Activated CD4-positive, alpha-beta memory T cell treated with anti-CD3 and anti-CD28 coated beads, Interleukin-2, amount 10 ng/mL, durations not matched to agents 7 days and 5 days (primary cell): ENCODE measurements at places on chromosomes 5 and 9.

DNA sequence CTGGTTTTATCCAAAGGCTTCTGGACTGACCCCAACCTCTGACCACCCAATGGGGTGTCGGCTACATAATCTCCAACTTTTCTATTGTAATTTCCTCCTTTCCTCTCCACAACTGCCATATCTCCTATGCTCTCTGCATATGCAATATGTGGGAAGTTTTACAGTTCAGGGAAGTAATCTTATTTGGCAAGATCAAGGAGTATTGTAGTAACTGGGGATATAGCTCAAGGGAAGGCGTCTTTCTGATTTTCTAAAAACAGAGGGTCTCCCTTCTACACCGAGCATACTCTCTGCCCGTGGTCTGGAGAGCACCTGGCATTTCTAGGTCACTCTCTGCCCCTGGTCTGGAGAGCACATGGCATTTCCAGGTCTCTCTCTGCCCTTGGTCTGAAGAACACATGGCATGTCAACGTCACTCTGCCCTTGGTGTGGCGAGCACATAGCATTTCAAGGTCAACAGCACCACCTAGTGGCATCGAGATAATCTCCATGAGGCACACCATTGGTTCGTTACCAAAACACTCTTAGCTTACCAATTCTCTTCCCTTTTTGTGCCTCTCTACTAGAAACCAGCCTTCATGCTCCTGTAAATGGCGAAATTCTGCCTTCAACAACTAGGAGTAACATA is 616.4 kb upstream of the NUDT12 start:
- no peak for DNase-seq

DNA sequence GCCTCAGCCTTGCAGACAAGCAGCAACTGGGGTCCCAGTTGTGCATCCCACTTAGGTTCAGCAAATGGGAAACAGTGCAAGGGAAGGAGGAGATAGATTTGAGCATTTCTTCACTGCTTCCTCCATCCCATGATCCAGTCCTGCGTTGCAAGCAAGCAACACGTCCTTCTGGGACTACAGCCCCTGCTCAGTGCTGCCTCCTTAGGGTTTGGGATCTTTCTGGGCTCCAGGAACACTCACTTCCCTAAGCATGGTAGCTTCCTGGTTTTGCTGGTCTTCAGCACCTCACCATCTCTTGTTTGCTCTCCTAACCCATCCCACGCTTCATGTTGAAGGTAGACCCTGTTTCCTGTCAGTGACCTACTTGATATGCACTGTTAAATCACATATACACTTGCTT is 444.7 kb downstream of the MED10 start:
- DNase-seq: no peak

DNA sequence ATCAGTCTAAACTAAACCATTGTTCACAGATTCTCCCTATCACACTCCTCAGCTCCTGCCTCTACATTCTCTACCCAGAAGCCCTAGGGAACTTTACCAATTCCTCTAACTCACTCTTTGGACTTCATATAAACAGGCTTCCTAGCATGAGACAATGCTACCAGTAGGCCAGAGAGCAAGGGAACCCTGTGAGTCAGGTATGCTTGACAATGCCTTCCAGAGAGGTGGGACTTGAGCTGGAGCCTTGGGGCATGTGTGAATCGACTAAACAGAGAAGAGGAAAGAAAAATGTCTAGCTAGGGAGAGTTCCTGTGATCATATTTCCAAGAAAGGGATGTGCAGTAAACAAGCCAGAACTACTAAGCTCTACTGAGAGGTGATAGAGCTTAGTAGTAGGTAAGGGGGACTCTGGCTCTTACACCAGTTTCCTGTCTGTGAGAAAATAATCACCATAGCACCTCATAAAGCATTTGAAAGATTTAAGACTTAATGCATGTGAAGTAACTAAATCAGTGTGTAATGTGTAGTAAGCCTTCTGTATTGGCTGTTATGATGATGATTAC is 6.4 kb upstream of the RFK start:
- DNase-seq: no peak

DNA sequence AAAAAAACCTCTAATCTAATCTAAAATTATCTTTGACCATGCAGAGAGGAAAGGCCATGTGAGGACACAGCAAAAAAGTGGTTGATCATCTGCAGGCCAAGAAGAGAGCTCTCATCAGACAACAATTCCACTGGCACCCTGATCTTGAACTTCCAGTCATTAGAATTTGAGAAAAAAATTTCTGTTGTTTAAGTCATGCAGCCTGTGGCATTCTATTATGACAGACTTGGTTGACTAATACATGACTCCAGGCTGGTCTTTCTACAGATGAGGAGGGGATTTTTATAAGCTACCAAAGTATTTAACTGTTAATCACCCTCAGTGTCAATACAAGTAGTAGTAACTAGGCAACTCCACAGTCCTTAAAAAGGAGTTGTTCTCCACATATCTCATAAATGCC is 358.5 kb upstream of the RGMB start:
- no peak for DNase-seq

GRCh38 chr5:91283326-91283725 is 99.8 kb downstream of the ARRDC3 start:
- DNase-seq: no peak

GRCh38 chr9:13431222-13431536 is 151.7 kb upstream of the MPDZ start:
- no peak for DNase-seq

DNA sequence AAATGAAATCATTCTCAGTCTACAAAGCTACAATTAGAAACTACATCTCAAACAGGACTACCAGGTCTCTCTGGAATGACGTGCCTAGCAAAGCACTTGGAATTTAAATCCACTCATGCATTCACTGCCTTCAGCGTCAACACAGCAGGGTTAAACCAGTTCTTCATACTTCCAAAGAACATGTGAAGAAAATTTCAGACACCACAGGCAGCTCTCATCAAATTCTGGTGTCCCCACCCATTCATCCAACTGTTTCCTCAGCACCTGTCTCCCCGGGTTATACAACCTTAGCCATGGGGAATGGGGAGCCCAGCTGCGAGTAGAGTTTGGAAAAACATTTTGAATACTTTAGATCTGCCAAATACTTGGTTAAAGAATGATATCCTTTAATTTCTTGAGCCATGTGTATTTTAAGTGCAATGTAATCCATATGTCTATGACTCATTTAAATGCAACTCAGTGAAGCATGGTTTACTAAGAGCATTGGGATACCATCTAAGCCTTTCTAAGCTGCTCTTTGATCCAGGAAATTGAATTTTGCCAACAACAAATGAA is 17.5 kb downstream of the ADAM19 start:
- no peak for DNase-seq

- peak; percentile 84 for DNase-seq
Measured at GRCh38 chr9:93962561-93963440, 7.6 kb upstream of the BARX1 start.

GRCh38 chr9:128528445-128529160 is 23.8 kb upstream of the SPTAN1 start:
- no peak for DNase-seq

GRCh38 chr5:14655146-14655741 is 9.3 kb upstream of the OTULIN start:
- no peak for DNase-seq

DNA sequence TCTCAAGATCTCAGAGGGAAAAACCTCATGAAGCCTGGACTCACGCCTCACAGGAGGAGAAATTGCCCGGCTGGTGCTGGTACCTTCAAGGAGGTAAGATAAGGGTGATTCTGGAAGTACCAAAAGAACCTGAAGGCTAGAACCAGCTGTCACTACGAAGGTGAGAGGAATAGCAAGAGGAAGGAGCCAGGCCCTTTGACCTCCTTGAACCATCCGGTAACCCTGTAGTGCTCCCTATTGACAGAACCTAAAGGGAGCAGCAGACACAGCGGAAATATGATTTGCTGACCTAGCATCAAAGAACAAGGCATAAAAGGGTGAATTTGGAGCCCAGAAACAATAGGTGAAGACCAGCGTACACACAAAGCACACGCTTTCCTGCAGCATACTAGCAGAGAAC is 92.2 kb downstream of the DOCK8 start:
- DNase-seq: peak; percentile 61

DNA sequence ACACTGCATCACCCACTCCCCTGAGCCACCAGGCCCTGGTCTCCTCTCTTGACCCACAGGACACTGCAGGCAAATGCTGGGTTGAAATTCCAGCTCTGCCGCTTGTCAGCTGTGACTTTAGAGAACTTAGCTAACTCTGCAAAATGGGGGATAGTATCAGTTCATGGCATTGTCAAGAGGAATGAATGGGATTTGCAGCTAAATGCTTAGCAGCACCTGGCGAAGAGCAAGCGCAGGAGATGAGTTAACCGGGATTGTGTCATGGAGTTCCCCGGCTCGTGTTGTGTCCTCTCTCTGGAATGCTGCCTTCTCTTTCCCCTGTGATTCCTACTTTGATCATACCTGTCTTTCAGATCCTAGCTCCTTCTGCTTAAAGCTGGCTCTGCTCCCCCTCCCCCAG is 67.1 kb downstream of the DAB2IP start:
- no peak for DNase-seq

GRCh38 chr5:80248378-80248777 is 7.5 kb downstream of the SERINC5 start:
- no peak for DNase-seq

- no peak for DNase-seq
Measured at GRCh38 chr5:68149189-68149588, 66.4 kb upstream of the PIK3R1 start.

DNA sequence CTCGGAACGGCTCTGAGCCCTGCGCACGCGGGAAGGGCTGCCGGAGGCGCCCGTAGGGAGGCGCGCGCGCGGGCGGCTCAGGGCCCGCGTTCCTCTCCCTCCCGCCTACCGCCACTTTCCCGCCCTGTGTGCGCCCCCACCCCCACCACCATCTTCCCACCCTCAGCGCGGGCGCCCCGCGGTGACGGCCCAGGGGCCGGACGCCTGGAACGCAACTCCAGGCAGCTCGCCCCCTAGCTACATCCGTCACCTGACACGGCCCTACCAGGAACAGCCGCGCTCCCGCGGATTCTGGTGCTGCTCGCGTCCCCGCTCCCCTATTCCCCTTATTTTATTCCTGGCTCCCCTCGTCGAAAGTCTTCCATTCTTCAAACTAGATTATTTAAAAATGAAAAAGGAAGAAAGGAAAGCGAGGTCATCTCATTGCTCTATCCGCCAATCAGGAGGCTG is at the start of gene CDKN2B-AS1:
CDKN2B-AS1 (plus strand) TSS at position 236 of the 450 bp plus-strand sequence.
- peak; percentile 66 for DNase-seq

- DNase-seq: no peak
Measured at GRCh38 chr5:128574041-128574440, 36.0 kb upstream of the FBN2 start.

- peak; percentile 21 for DNase-seq
Measured at GRCh38 chr9:124776954-124777648, at the start of gene OLFML2A. OLFML2A (plus strand) TSS chr9:124777133; CDS start chr9:124777271, 138 bp downstream.

- DNase-seq: no peak
Measured at GRCh38 chr9:119802621-119803020, 433.4 kb upstream of the BRINP1 start.

- no peak for DNase-seq
Measured at GRCh38 chr9:77453825-77454647, 194.1 kb downstream of the GNA14 start.

GRCh38 chr9:128026773-128027541 is 40.2 kb downstream of the NAIF1 start:
- DNase-seq: peak; percentile 55

DNA sequence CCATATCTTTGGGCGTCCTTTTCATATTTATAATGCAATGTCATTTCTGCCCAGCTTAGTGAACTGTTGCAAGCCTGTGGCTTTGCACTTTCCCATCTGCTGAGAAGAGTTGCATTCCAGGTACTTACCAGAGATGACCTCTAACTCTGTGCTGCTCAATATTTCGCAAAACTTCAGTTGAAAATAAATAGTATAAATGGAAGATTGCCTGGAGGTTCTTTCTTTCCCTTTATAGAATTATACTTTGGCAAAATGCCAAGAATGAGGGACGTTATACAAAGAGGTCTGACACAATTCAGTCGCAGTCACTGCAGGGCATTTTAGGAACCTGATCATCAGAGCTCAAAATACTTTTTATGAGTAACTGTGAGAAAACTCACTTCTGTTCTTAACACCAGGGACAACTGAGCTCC is 18.9 kb upstream of the VLDLR start:
- no peak for DNase-seq

DNA sequence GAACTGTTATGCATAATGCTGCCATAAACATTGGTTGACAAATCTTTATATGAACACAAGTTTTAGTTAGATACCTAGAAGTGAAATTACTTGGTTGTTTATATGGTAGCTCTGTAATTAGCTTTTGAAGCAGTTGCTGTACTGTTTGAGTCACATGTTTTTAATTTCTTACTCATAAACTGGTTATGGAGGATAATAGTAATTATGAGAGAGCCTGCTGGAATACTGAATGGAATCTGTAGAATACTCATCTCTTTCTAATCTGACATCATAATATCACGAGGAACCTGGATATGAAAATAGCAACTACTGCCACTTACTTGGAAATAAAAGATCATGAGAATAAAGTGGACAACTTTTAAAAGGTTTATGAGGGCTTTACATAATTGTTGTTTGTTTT is 509.2 kb downstream of the CETN3 start:
- no peak for DNase-seq

DNA sequence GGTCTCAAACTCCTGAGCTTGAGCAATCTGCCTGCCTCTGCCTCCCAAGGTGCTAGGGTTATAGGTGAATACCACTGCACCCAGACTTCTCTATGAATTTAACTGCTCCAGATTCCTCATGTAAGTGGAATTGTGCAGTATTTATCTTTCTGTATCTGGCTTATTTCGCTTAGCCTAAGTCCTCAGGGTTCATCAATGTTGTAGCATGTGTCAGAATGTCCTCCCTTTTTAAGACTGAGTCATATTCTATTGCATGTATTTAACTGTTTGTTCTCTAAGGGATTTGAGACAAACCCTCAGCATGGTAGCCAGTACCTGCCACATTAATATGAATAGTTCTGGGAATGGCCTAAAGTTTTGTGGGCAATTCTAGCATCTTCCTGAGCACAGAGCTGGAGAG is 53.9 kb upstream of the TUT7 start:
- no peak for DNase-seq

- no peak for DNase-seq
Measured at GRCh38 chr5:140010798-140011197, 32.3 kb downstream of the NRG2 start.

- DNase-seq: no peak
Measured at GRCh38 chr9:91884696-91885687, 65.0 kb downstream of the ROR2 start.

- no peak for DNase-seq
Measured at GRCh38 chr5:69489246-69489645, 3.3 kb upstream of the OCLN start.

DNA sequence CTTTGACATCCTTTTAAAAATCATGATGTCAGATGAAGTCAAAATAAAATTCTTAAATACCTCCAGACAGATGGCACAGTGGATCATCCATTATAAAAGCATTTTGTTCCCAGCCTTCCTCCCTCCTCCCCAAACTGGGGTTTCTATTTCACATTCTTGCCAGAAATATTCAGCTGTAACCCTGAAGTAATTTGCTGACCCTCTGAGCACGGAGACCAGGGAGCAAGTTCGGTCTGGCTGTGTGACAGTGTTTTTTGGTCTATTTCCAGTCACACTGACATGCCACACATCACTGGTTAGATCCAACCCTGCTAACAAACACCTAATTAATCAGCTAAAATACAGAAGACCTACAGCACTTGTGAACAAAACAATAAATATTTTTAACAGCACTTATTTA is 126.2 kb upstream of the DMRT1 start:
- no peak for DNase-seq
